Naive thymus-derived CD8-positive, alpha-beta T cell (primary cell): ENCODE measurements at places on chromosomes 3 and 15. TPM values are rescaled to one million over a fixed set of nuclear protein-coding genes. Genes with fewer than 3 reads are reported as not detected.

Gene GOLGA6L4
- total RNA-seq, result 2.5 TPM

Gene BLM
- 7.1 TPM for total RNA-seq

GRCh38 chr15:101070502-101071273 lies 151.5 kb downstream of the LRRK1 start:
- DNase-seq, result no peak
- no peak overlapping the region for H3K27ac ChIP-seq
- no peak overlapping the region for H3K4me3 ChIP-seq
- no peaks in the 10 kb centered on the region for H3K27me3 ChIP-seq
- no peaks in the 10 kb centered on the region for H3K36me3 ChIP-seq

DNA sequence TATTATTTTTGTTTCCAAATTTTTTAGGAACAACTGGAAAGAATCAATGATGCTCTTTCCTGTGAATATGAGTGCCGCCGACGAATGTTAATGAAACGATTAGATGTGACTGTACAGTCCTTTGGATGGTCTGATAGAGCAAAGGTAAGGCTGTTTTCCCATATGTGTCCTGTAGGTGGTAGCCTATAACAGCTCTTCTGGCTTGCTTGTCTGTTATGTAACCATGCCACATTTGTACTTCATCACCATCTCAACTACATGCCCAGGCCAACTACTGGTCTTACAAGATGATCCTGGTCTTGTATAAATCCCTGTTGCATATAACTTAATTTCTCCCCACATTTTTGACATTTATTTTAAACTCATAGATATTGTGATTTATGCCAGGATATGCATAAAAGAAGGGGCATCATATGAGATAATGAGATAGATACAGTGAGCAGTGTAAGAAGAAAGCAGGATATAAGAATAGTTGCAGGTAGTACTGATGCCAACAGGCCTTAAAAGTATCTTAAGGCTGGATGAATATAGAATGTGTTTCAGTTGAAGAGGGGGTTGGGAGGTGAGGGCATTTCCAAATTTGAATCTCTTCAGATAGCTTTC lies 20.3 kb downstream of the FAM98B start:
- peaks cover 8% of the 10 kb centered on the region for H3K36me3 ChIP-seq
- peak; percentile 59 for DNase-seq
- peak overlapping the region; percentile 85 for H3K27ac ChIP-seq
- H3K4me1 ChIP-seq, result peaks cover 10% of the 10 kb centered on the region
- no peak overlapping the region for H3K4me3 ChIP-seq
- H3K27me3 ChIP-seq, result no peaks in the 10 kb centered on the region

DNA sequence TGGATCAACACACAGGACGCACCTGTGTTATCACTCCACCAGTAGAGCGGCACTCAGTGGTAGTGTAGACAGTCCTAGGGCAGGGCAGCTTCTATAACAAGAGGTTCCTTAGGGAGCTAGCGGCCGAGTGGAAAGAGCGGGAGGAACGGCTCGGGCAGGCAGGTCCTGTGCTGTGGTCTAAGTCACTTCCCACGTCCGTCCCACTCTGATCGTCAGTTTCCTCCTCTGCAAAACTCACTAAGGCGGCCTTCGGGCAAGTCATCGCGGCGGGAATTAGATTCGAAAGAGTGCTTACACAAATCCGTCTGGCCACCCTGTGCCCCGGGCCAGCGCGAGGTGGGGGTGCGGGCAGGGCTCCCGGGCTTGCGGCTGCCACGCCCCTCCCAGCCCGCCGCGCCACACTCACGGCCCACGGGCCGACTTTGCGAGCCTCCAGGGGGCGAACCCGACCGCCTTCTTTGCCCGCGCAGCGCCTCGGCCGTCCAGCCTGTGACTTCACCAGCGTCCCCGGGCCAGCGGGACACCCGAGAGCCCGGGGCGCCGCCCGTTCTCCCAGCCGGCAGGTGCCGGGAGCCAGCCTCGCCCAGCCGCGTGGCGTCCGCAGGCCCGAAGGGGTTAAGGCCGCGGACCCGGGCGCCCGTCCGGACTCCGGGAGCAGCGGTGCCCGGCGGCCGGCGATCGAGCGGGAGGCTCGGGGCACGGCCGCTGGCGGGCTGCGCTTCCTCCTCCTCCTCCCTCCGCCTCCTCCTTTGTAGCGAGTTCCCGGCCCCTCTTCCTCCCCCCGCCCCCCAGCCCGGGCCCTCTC lies 416 bp upstream of the CORO2B start:
- no peaks in the 10 kb centered on the region for H3K36me3 ChIP-seq
- H3K27ac ChIP-seq, result no peak overlapping the region

GRCh38 chr15:66523926-66524325 lies 18.8 kb downstream of the ZWILCH start:
- H3K27me3 ChIP-seq, result no peaks in the 10 kb centered on the region
- peaks cover 61% of the 10 kb centered on the region for H3K36me3 ChIP-seq
- H3K27ac ChIP-seq, result no peak overlapping the region
- no peak overlapping the region for H3K4me3 ChIP-seq

- no peaks in the 10 kb centered on the region for H3K36me3 ChIP-seq
- no peaks in the 10 kb centered on the region for H3K4me1 ChIP-seq
- no peak overlapping the region for H3K27ac ChIP-seq
- DNase-seq, result no peak
These were observed 16.6 kb downstream of the TICRR start for GRCh38 chr15:89591834-89592233.

DNA sequence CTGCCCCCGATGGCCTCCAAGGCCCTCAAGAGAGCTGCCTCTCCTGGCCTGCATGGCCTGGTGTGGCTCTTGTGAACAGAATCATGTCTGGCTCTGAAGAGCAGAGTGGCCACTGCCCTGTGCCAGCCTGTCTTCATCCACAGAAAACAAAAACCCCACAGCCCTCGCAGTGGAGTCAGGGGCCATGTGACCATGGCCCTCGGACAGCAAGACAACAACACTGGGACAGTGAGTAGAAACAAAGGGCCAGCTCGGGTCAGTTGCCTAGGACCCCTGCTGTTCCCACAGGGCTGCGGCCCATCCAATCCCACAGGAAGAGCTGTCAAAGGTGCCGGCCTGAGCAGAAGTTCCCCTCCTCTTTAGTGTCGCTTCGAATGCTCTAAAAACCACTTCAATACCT lies 72.5 kb downstream of the UMPS start:
- no peak overlapping the region for H3K4me3 ChIP-seq
- H3K27ac ChIP-seq, result no peak overlapping the region
- H3K36me3 ChIP-seq, result no peaks in the 10 kb centered on the region

DNA sequence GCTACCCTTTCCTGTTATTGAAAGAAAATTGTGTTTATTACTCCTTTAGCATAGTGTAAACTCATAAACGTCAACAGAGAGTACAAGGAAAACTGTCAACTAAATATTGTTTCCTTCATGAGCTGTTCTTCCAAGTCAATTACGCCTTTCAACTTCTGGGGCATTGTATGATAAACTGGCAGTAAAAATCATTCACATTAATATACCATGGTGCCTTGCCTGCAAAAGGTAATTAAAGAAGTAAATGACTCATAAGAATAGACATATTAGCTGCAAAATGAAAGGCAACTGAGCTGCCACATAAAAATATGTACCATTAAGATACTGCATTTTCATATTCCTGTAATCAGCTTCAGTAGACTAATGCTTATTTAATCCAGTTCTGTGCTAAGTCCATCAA lies 447.3 kb downstream of the FOXP1 start:
- no peak for DNase-seq
- H3K27me3 ChIP-seq, result no peaks in the 10 kb centered on the region
- H3K4me1 ChIP-seq, result peaks cover 43% of the 10 kb centered on the region
- H3K4me3 ChIP-seq, result no peak overlapping the region
- peak overlapping the region; percentile 95 for H3K27ac ChIP-seq

GRCh38 chr3:39383881-39384664 lies 903 bp downstream of the SLC25A38 start:
- peak overlapping the region; percentile 99 for H3K27ac ChIP-seq
- H3K27me3 ChIP-seq, result no peaks in the 10 kb centered on the region
- DNase-seq, result peak; percentile 89
- H3K4me1 ChIP-seq, result peaks cover 32% of the 10 kb centered on the region
- H3K36me3 ChIP-seq, result no peaks in the 10 kb centered on the region

DNA sequence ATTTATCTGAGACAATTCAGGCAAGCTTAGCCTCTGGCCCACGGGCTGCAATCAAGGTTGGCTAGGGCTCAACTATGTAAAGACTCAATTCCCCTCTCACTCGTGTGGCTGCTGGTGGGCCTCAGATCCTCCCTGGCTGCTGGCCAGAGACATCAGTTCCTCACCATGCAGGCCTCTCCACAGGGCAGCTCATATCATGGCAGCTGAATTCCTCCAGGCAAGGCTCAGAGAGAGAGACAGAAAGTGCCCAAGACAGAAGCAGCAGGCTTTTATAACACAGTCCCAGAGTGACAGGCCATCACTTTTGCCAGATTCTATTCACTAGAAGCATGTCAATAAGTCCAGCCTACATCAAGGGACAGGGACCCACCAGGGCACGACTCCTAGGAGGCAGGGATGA lies 63.2 kb downstream of the XXYLT1 start:
- peaks cover 25% of the 10 kb centered on the region for H3K4me1 ChIP-seq
- peaks cover 9% of the 10 kb centered on the region for H3K36me3 ChIP-seq
- no peaks in the 10 kb centered on the region for H3K27me3 ChIP-seq
- no peak overlapping the region for H3K27ac ChIP-seq
- H3K4me3 ChIP-seq, result no peak overlapping the region
